CD4-positive, alpha-beta T cell treated with Interleukin-17A for 1 hour (primary cell): ENCODE measurements at places on chromosomes 13 and 19.

GRCh38 chr13:30053939-30054338 is 203.5 kb upstream of the UBL3 start:
- DNase-seq, result no peak

DNA sequence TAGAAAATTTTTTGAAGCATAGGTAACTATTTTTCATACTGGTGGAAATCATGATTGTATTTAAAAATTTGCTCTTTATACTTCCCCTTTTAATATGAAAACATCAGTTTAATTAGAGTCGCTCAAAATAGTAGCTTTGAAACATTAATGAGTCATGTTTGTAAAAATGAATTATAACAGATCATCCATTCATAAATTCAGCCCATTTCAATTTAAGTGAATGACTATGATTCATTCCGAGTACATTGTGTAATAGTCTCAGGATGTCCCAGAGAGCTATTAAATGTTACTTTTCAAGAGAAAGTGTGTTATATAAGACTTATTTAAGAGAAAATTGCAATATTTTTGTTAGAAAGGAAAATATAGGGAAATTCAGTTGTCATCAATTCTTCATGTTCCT is 111.0 kb downstream of the FNDC3A start:
- no peak for DNase-seq

GRCh38 chr13:38430796-38431195 is 81.1 kb downstream of the UFM1 start:
- DNase-seq, result no peak

DNA sequence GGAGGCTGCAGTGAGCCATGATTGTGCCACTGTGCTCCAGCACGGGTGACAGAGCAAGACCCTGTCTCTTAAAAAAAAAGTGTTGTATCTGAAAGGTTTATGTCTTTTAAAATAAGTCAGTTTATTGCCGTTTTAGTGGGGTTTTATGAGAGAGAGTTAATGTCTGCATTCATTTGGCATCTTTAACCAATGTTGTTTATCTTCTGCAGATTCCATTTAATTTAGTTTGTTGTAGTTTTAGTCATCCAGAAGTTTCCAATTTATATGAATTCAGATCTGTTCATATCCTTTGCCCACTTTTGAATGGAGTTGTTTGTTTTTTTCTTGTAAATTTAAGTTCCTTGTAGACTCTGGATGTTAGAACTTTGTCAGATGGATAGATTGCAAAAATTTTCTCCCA is 36.7 kb upstream of the LPAR6 start:
- no peak for DNase-seq

GRCh38 chr13:26377038-26377437 is 123.1 kb downstream of the CDK8 start:
- DNase-seq, result no peak

GRCh38 chr19:1102407-1103131 is 1.2 kb upstream of the GPX4 start:
- peak; percentile 55 for DNase-seq

DNA sequence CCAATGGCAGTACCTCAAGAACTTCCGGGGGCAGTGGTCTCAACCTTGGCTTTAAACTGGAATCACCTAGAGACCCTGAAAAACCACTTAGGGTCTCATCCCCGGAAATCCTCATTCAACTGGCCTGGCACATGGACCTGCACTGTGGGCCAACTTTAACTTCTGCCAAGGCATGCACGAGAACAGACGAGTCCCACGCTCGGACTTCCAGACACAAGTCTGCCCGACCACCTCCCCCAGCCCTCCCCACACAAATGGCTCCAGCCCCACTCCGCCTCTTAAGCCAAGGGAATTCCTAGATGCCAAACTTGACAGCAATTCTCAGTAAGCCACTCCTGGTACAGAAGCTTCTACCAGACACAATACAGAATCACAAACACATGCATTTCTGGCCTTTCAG is 114.0 kb downstream of the STK24 start:
- DNase-seq, result no peak

- DNase-seq, result no peak
These were observed 22.9 kb downstream of the PPP2R1A start for GRCh38 chr19:52212572-52213255.

DNA sequence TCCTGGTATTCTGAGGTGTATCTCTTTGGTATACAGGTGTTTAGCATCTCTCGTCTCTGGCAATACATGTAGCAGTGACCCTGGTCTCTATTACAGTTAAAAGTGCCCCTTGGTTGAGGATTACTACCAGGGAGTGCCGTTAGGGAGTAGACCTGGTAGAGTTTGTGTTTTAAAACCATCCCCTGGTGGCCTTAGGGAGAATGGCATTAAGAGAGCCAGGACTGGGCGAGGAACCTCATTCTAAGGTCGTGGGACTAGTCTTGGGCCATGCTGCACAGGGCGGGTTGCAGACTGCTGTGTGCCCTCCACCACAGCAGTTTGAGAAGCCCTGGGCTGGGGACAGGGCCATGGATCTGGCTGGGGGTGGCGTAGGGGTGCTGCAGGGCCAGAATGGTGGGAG is 35.0 kb downstream of the B3GLCT start:
- no peak for DNase-seq

DNA sequence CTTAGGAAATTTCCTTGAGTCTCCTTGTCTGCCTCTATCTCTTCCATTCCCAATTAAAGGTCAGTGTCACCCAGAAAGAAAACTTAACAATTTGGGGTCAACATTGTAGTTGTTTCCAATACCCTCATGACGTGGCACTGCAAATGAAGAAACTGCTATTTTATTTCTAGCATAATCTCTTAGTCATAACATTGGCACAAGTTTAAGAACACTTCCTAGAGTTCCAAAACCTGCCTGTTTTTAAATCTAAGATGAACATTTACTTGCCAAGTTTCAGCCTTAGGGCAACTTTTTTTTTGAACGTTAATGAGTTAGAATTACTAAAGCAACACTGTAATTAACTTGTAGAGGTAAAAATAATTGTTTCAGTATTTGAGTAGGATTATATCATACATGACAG is 108.0 kb downstream of the LMO7 start:
- no peak for DNase-seq

- DNase-seq, result no peak
These were observed 90.3 kb upstream of the SLC10A2 start for GRCh38 chr13:103156346-103156998.

DNA sequence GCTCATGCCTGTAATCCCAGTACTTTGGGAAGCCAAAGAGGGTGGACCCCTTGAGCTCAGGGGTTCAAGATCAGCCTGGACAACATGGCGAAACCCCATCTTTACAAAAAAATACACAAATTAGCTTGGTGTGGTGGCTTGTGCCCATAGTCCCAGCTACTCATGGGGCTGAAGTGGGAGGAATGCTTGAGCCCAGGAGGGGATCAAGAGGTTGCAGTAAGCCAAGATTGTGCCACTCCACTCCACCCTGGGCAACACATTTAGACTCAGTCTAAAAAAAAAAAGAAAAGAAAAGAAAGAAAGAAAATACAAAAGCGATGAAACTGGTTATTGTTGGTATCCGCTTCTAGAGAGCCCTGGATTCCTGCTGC is 597.4 kb downstream of the UQCRFS1 start:
- DNase-seq, result no peak

- DNase-seq, result peak; percentile 80
These were observed 10.7 kb upstream of the CEACAM3 start for GRCh38 chr19:41785653-41786052.

GRCh38 chr13:36981156-36981743 is 17.9 kb downstream of the ALG5 start:
- DNase-seq, result peak; percentile 22

DNA sequence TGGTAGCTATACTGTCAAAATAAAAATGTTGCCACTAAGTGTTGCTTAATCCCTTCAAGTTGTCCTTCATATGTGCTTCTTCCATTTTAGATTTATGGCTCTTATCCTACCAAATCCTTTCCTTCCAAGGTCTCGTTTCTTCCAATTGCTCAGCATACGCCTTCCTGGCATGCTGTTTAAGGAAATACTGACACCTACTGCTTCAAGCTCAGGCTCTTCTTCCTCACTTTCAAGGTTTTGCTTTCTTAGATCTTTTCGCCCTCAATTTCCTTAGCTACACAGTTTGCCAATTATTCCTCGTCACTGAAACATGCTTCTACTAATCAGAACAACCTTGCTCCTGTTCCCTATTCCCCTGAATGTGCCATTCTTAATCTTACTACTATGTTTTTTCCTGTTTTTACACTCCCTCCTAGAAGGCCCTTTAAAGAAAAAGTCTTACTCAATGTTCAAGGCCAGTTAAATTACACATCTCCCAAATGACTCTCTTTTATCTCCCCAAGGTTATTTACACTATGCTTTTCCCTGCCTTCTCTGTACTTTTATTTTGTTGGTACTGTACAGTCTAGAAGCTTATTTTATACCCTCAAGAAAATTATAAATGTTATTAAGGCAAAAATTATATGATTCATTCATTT is 343.1 kb downstream of the MZT1 start:
- DNase-seq, result no peak

DNA sequence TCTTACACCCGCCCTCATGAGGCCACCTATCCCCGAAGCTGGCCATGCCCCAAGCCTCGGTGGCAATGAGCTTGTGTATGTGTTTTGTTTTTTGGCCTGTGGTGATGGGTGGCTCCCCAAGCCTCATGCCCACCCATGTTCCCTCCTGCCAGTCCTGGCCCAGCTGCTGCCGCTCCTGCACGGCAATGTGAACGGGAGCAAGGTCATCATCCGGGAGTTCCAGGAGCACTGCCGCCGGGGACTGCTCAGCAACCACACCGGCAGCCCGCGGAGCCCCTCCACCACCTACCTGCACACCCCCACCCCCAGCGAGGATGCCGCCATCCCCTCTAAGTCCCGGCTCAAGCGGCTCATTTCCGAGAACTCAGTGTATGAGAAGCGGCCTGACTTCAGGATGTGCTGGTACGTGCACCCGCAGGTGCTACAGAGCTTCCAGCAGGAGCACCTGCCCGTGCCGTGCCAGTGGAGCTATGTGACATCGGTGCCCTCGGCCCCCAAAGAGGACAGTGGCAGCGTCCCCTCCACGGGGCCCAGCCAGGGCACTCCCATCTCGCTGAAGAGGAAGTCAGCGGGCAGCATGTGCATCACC is 24.6 kb downstream of the UBXN6 start:
- DNase-seq, result no peak

DNA sequence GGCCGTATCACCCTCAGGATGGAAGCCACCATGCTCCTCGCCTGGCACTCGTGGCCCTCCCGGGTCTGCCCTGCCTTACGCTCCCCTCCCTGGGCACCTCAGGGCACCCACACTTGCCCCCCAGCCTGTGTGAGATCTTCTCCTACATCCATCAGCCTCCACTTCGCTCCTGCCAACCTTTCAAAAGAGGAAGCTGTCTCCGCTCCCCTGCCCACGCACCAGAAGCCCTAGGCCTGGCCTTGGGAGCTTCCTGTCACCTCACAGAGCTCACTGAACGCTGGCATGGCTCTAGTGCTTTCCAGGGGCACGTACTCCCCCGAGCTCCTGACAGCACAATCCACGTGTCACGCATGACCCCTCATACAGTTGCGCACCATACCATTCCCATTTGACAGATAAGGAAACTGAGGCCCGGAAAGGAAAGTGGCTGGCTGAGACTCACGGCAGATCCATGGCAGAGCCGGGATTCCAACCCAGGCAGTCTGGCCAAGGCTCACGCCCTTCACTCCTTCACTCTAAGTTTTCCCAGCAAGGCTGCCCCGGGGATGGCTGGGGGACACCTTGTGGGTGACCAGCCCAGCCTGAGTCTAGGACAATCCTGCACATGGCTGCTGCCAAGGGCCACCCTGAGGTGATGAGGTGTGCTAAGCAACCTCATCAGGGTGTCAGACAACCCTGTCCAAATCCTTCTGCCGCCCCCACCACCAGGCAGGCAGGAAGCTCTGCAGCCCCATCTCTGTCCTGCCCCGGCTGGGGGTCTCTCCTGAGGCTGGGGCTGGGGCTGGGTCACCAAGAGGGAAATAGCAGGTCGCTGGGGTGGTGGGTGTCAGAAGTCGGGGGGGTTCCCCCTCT is 19.3 kb downstream of the PPP1R12C start:
- no peak for DNase-seq

DNA sequence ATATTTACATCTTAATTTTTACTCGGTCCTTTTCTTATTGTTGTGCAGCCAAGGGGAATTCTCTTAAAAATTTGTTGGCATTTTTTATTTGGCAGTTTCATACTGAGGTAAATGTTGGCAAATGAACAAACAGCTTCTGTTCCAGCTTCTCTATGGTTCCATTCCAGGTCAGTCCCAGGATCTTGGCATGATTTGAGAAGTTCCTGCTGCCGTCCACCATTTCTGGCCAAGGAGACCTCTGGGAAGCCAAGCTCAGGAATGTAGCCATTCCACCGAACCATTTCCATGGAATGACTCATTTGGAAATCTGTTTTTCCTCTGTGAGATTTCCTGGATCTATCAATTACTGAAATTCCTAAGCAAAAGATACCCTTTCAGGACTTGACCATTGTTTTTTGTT is 43.9 kb downstream of the SLC10A2 start:
- no peak for DNase-seq

DNA sequence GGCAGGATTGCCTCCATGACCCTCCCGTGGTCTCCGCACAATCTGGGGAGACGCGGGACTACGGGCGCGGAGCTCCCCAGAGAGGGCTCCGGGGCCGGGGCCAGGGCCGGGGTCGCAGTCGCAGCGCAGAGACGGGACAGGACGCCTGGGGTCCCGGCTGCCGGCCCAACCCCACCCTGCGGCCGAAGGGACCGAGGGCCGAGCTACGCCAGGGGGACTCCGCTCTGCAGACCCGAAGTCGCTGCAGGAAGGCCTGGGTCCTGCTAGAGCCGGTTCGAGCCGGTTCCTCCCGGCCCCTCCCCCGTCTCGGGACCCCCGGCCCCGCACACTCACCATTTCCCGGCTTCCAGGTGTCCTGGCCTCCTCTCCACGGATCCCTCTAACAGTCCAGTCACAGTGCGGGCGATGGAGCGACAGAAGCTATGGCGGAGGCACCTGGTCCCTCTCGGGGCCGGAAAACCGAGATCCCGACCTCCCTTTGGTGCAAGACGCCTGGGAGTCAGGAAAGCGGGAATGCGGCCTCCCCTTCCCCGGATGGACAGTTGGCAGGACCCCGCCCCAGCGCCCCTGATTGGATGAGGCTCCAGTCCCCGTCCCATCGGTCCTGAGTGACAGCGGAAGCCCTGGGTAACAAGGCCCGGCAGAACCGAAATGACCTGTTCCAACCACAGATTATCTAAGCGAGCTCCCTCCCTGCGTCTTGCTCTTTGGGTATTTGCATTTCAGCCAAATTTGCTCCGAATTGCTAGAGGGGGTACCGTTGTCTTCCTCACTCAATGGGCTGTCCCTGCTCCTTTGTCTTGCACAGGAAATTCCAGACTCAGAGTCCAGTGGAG is at the start of gene ZNF625:
Gene ZNF625 (minus strand): TSS at position 512 of the 836 bp plus-strand sequence. CDS start 176 bp downstream, at position 336.
- DNase-seq, result peak; percentile 18

DNA sequence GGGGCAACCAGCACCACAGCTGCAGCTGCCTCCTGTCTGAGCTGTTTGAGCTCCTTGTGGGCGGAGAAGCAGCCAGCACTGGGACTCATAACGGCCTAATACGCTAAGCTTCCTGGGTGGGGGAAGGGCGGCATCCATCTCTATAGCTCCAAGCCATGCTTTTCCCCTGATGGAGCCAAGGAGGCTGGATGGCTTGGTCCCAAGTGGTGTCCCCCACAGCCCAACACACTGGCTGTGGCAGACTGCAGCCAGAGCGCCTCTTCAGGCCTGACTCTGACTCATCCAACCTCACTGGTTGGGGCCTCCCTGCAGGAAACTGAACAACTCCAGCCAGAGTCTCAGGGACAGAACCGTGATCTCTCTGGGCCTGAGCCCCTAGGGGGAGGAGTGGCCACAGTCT is 537.3 kb downstream of the SUCLA2 start:
- no peak for DNase-seq

GRCh38 chr19:45256836-45257235 is 5.8 kb downstream of the MARK4 start:
- DNase-seq, result no peak

GRCh38 chr13:113730831-113731191 is 28.2 kb upstream of the TMEM255B start:
- no peak for DNase-seq

- peak; percentile 52 for DNase-seq
These were observed 109.5 kb downstream of the TBC1D4 start for GRCh38 chr13:75372517-75372916.
